T-helper 2 cell treated with Interferon-gamma antibody and Interleukin-4, amounts not matched to agents 100 ng/mL and 5 ng/mL, for 36 hours (primary cell): ENCODE measurements at places on chromosomes 5 and 9. TPM values are rescaled to one million over a fixed set of nuclear protein-coding genes. Genes with fewer than 3 reads are reported as not detected.

The NFX1 gene
- 44.0 and 45.4 TPM in 2 replicates for total RNA-seq

The GFRA3 gene
- total RNA-seq = not detected in 2 replicates

The UGCG gene
- total RNA-seq = 15.0 and 17.0 TPM in 2 replicates

The ACTBL2 gene
- not detected in 2 replicates for total RNA-seq

The DOCK8 gene
- total RNA-seq = 274 and 280 TPM in 2 replicates
